ENCODE measurements at places on chromosomes 4 and X.

GRCh38 chrX:118551426-118551825 is 55.8 kb downstream of the DOCK11 start:
- no peak for DNase-seq

DNA sequence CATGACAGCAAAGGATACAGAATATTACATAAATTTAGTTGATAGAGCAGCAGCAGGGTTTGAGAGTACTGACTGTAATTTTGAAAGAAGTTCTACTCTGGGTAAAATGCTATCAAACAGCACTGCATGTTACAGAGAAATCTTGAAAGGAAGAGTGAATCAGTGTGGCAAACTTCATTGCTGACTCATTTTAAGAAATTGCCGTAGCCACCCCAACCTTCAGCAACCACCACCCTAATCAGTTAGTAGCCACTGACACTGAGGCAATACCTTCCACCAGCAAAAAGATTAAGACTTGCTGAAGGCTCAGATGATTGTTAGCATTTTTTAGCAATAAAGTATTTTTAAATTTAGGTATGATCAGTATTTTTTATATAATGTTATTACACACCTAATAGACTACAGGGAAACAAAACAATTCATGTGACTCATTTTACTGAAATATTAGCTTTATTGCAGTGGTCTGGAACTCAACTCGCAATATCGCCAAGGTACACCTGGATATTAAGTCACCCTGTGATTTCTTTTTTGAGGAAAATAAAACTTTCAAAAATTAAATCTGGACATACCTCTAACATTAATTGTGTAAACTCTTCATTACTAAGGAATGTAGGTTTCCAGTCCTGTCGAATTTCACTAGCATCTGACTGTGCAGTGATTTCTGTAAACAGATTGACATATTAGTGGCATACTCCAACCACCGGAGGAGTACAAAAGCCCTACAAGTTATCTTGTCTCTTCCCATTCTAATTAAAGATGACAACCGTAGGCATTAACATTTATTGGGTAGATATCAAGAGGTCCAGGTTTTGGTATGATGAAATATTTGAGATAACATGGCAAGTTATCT is 71.1 kb downstream of the CLOCK start:
- DNase-seq = peak; percentile 33

DNA sequence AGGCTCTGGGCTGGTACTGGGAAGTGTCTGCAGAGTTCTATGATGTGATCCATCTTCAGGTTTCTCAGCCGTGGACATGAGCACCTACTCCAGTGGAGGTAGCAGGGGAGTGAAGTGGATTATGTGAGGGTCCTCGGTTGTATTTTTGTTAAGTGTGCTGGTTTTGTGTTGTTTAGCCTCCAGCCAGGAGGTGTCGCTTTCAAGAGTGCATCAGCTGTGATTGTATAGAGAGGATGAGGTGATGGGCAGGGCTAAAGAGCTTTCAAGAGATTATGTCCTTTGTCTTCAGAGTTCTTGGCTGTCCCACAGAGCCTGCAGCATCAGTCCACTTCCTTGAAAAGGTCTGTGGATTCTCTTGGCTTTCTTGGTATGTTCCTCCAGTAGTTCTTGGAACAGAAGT is 256.6 kb downstream of the STK32B start:
- no peak for DNase-seq

DNA sequence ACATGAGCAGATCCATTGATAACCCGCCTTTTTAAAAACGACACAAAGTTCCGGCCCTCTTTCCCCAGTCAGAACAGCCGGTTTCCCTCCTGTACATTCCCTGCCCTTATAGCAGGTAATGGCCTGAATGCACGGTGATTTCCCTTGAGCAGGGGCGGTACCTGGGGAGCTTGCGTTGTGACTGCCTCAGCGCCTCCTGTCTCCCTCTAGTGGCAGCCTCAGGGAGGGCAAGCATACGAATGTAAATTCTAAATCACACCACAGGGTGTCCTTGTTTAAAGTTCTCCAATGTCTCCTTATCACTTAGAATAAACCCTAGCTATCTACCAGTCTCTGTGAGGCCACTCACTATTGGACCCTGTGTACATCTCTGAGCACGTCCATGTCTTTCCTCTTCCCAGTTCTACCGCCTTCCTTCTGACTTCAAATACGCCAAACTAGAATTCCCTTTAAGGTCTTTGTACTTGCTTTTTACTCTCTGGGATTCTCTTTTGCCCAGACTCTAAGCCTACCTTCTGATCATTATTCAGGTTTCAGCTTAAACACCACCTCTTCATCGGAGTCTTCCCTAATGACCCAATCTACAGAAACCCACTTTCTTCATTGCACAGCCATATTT is 18.4 kb upstream of the LDB2 start:
- peak; percentile 23 for DNase-seq

DNA sequence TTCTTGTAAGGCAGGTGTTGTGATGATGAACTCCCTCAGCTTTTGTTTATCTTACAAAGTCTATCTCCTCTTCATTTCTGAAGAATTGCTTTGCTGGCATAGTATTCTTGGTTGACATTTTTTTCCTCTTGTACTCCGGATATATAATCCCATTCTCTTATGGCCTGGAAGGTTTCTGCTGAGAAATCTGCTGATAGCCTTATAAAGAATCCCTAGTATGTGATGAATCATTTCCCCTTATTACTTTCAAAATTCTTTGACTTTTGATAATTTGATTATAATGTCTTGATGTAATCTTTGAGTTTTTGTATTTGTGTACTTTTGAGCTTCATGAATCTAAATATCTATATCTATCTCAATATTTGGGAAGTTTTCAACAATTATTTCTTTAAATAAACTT is 655.3 kb upstream of the MAGEB2 start:
- DNase-seq = no peak

GRCh38 chr4:40557736-40558135 is 71.9 kb downstream of the RBM47 start:
- no peak for DNase-seq

- DNase-seq = no peak
These were observed 124.4 kb downstream of the KLHL13 start for GRCh38 chrX:117992192-117992723.

- DNase-seq = no peak
These were observed 369.1 kb upstream of the CLNK start for GRCh38 chr4:11053601-11054220.

GRCh38 chr4:27350161-27350560 is 489.5 kb downstream of the STIM2 start:
- DNase-seq = no peak

DNA sequence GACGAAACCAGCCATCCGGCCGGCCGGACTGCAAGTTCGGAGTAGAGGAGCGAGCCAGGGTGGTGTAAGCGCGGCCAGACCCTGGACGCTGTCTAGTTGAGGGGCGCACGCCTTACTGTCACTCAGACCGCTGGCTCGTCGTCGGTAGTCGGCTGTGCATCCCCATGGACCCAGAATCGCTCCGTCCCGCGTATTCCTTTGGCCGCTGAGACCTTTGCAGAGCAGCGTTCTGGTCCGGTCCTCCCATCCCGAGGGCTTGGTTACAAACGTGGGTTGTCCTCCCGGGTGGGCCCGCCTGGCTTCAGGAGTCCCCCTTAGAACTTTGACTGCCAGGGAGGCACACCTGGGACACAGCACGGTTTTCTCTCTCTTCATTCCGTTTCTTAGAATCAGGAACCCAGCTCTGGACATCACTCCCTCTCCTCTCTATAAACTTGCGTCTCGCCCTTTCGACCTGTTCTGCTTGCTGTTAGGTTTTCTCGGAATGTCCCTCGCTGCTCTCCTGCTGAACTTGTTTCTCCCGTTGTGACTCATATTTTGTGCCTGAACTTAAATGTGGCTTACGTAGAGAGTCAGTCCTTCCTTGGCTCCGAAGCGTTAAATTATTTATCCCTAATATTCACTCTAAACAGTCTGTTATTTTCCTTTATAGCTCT is 672 bp downstream of the PGM2 start:
- DNase-seq = peak; percentile 35

DNA sequence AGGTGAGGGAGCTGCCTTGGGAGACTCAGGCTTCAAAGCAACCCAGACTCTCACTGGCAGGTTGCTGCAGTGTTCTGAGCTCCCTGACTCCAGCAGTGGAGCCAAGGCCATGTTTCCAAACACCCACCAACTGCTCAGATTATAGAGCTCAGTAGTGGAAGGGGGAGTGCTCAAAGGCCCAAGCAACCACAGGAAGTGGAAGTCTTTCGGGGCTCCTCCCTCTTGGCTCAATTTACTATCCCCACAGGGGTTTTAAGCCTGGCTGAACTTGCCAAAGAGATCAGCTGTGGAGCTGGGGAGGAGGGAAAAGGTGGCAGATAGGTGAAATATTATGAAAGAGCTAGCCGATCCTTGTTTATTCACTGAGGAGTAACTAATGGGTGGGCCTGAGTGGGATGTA is 82.5 kb downstream of the HPRT1 start:
- peak; percentile 13 for DNase-seq

DNA sequence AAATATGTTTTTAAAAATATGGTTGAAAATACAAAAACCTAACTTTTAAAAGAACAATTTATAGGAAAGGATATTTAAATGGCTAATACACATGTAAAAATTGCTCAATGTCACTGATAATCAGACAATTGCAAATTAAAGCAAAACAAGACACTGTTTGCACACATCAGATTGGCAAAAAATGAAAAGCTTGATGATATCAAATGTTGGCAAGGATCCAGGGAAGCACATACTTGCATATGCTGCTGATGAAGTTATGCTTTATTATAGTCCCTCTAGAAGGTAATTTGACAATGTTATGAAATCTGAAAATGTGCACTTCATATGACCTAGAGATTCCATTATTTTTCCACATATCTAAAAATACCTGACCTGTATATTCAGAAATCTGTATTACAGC is 45.7 kb upstream of the EPGN start:
- DNase-seq = no peak

DNA sequence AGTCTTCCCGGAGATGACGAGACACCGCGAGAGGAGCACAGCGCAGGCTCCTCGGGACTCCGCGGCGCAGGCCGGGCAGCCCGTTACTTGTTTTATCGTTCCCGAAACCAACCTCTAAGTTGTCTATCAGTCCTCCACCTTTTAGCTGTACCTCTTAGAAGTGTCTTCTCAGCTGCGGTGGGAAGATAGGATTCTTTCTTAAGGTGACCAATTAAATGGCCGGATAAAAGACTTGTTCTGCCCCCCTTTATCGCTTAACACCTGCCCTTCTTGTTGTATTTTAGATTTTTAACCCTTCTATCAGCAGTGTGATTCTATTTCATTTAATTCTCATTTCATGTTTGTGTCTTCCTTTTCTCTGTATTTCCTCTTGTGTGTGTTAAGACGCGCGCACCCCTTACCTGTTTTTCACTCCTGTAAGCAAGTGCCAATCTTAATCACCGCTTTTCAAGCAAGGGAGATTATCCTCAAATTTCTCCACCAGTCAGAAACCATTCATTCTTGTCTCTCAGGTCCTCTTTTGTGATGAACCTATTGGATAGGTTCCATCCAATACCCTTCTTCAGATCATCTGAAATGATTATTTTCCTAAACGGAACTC is at the start of gene SLC9B2:
Gene SLC9B2, minus strand, starts transcription at position 15 of the 601 bp plus-strand sequence. CDS start 9,211 bp downstream, outside the sequence.
- no peak for DNase-seq

DNA sequence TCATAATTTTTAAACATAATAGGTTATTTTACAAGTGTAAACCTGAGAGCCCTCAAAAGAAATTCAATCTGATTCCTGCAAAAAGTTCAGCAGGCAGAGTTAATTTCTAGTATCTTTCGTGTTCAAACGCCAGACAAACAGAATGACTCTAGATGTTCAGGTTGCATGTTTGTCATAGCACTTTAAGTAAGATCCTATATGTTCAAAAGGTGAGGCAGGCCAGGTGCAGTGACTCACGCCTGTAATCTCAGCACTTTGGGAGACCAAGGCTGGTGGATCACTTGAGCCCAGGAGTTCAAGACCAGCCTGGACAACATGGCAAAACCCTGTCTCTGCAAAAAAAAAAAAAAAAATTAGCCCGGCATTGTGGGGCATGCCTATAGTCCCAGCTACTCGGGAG is 1.1 kb upstream of the RASSF6 start:
- no peak for DNase-seq

GRCh38 chr4:158282252-158282651 is 72.0 kb downstream of the TMEM144 start:
- DNase-seq = peak; percentile 17

- DNase-seq = peak; percentile 55
These were observed 273.1 kb downstream of the DCTD start for GRCh38 chr4:182643801-182644682.

- DNase-seq = no peak
These were observed 374.2 kb downstream of the SH2D1A start for GRCh38 chrX:124720532-124720931.

DNA sequence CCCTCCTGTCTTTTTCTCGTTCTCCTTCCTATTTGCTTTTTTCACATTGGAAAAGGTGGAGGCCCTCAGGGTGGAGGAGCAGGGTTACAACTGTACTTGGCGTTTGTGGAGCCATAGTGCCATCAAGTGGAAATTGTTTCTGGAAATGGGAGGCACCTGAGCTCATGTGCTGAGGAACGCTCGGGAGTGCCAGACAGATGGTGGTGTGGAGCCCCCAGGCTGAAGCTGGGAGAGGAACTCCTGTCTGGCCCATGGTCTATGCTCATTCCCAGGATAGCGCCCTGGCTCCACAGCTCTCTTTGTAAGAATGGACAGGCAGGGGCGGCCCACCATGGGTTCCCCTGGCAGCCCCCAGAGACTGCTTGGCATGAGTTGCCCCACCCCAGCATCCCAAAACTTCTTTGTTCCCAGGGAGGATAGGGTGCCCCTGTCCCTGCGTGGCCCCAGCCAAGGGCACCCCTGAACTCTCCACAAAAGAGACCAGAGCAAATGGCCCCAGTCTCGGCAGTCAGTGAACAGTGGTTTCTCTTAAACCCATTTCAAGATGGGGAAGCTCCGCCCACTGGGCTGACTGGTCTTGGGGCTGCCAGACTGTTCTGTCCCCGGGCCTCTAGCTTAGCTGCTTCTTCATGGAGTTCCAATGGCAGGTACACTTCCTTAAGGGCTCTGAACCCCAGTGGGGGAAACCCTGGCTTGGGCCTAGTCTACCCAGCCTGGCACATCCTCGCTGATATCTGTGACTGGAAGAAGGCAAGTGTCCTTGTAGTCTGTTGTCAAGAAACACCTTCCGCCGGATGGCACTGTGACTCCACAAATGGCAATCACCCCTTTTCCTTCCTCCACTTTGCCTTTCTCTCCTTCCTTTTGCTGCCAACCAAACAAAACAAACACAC is 70.1 kb downstream of the NBDY start:
- no peak for DNase-seq

- DNase-seq = no peak
These were observed 78.8 kb upstream of the TEX13A start for GRCh38 chrX:105299286-105299685.

GRCh38 chrX:120305531-120306141 is 5.6 kb downstream of the TMEM255A start:
- DNase-seq = no peak

DNA sequence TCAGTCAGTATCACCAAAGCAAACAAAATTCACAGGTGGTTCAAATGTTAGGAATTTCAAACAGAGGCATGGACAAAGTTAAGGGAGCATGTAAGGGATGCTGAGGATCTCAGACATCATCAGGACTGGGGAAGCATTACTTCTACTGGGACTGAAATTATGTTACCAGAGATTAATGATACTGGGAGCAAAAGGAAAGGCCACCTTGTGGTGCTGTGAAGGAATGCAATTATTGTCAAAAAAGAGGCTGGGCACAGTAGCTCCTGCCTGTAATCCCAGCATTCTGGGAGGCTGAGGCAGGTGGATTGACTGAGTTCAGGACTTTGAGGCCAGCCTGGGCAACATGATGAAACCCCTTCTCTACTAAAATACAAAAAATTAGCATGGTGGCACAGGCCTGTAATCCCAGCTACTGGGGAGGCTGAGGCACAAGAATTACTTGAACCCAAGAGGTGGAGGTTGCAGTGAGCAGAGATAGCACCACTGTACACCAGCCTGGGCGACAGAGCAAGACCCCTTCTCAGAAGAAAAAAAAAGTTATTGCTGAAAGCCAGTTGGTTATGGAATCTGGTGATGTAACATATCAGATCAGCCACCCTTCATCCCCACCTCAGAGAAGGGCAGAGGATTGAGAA is 954.3 kb downstream of the PCDH7 start:
- DNase-seq = peak; percentile 22

Data from AG20443 (cell line).